ENCODE measurements at places on chromosomes 12 and 14. TPM values are rescaled to one million over a fixed set of nuclear protein-coding genes. Genes with fewer than 3 reads are reported as not detected.

MYRFL gene
- polyA plus RNA-seq = not detected

LRTM2 gene
- not detected for polyA plus RNA-seq

MSI1 gene
- polyA plus RNA-seq = not detected

CPSF6 gene
- 61.0 TPM for polyA plus RNA-seq

SOAT2 gene
- polyA plus RNA-seq = not detected

NELL2 gene
- 5.0 TPM for polyA plus RNA-seq

NPFF gene
- not detected for polyA plus RNA-seq

DPPA3 gene
- not detected for polyA plus RNA-seq

TMPRSS12 gene
- not detected for polyA plus RNA-seq

ITPK1 gene
- 19.5 TPM for polyA plus RNA-seq

DAO gene
- not detected for polyA plus RNA-seq
